ENCODE measurements at places on chromosomes 5 and 9. TPM values are rescaled to one million over a fixed set of nuclear protein-coding genes. Genes with fewer than 3 reads are reported as not detected.

LRRC70 gene
- 0.58 TPM for total RNA-seq

ACTBL2 gene
- not detected for total RNA-seq

PRLR gene
- total RNA-seq: not detected

FAT2 gene
- total RNA-seq: not detected

PCDHA12 gene
- total RNA-seq: not detected

FAM151B gene
- total RNA-seq: 0.63 TPM

RUSC2 gene
- 6.5 TPM for total RNA-seq

- DNase-seq: no peak
These were observed 11.9 kb downstream of the CMBL start for GRCh38 chr5:10295619-10296326.

GRCh38 chr5:147805030-147805454 is 22.5 kb upstream of the JAKMIP2 start:
- DNase-seq: peak; percentile 10

DNA sequence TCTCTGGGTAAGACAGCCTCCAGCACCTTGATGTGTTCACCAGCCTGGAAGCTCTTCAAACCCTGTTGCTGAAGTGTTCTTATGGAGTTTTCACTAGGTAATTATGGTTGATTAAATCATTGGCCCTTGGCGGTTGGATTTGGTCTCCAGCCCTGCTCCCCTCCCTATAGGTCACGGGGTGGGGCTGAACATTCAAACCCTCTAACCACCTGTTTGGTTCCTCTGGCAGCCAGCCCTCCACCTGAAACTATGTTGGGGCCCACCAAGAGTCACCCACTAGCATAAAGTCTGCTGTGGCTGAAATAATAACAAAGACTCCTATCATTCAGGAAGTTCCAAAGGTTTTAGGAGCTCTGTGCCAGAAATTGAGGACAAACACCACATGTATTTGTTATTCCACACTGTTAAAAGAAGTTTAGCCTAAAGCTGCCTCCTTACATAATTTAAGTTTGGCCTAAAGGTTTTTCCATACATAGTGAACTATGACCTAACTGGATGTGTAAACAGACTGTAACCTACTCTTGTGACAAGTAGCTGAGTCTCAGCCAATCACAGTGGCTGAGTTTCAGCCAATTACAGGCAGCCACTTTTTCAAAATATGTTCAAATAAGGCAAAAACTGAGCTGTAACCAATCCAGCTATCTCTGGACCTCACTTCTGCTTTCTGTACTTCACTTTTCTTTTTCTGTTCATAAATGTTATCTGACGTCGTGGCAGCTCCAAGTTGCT is 34.8 kb downstream of the TMEM252 start:
- no peak for DNase-seq

DNA sequence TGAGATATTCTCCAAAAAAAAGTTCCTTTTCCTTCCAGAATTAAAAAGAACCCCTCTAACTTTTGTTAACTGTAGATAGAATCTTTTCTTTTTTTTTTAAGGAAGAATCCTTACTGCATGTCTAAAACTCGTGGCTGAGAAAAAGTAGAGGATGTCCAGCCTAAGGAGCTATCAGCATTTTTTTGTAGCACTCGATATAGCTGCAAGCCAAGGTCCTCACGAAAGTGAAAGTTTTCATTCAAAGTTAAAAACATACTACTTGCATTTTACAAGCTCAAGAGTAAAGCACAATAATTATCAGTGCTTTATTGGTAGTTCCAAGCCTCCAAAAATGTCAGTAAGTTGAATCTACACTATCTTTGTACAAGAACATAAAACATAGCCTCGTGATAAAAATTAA is 28.7 kb upstream of the ZSWIM6 start:
- no peak for DNase-seq

- DNase-seq: no peak
These were observed 7.2 kb downstream of the ERGIC1 start for GRCh38 chr5:172841256-172841655.

GRCh38 chr5:135398160-135398854 is 724 bp downstream of the MACROH2A1 start:
- peak; percentile 75 for DNase-seq

DNA sequence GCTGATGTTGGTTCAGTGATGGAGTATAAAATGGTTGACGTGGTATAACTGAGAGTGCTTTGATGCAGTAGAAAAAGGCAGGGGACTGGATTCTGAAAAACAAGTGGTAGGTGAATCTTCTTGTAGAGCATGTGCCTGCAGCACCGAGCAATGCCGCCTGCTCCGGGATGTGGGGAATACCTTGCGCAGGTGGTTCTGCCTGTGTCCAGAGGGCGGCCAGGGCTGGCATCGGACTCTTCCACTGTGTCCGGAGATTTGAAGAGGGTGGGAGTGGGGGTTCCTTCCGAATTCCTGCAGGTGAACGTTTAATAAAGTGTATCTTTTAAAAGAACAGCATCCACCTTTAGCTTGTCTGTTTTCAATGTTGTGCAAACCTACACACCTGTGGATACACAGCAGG is 238.0 kb downstream of the FANCC start:
- no peak for DNase-seq

DNA sequence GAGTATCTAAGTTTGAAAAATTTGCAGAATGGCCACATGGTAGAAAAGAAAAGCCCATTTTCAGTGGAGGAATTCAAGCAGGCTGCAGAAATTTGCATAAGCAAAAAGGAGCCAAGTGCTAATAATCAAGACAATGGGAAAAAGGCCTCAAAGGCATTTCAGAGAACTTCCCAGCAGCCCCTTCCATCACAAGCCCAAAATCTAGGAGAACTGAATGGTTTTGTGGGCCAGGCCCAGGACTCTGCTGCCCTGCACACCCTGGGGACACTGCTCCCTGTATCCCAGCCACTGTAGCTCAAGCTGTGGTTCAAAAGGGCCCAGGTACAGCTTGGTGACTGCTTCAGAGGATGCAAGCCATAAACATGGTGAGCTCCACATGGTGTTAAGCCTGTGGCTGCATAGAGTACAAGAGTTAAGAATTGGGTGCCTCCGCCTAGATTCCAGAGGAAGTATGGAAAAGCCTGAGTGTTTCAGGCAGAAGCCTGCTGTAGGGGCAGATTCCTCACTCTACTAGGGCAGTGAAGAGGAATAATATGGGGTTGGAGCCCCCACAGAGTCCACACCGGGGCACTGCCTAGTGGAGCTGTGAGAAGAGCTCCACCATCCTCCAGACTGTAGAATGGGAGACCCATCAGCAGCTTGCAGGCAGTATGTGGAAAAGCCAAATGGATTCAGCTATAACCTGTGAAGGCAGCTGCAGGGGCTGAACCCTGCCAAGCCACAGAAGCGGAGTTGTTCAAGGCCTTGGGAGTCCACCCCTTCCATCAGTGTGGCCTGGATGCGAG is 720.7 kb upstream of the CTNND2 start:
- DNase-seq: no peak

GRCh38 chr5:14035859-14036503 is 91.5 kb upstream of the DNAH5 start:
- DNase-seq: no peak

DNA sequence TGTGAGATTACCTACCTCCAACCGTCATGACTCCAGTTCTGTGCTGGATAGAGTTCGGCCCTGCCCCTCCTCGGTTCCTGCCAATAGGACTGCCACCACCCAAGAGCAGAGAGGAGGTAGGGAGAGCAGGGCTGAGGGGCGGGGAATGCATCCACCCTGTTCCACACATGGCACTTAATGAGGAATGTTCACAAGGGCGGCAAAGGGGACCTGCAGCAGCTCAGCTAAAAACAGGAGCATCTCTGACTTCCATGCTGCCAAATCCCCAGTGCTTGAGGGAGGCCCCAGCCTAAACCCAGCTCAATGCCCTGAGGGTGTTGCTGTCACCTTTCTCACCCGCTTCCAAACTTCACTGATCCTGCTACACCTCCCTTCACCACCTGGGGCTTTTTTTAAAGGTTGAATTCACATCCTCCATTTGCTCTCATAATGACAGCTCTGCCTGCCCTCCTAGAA is 7.8 kb upstream of the DELE1 start:
- DNase-seq: no peak

DNA sequence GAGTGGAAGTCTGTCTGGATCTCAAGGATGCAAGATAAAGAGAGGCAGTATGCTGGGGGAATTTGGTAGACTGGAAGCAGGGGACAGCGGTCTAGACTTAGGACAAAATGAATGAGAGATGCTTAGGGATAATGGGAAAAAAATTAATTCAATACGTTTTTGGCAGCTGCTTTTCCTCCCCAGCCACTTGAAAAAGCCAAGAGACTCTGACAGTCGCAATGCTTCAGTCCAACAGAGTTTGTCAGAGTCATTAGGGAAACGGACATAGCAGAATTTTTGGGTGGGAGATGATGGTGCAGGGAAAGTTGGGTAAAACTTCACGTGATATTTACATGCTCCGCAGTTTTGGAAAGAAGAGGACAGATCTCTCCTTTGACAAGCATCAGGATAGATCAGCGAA is 129.7 kb downstream of the GOLPH3 start:
- no peak for DNase-seq

- no peak for DNase-seq
These were observed 145.4 kb downstream of the KCTD16 start for GRCh38 chr5:144315994-144316634.

- no peak for DNase-seq
These were observed 219.5 kb downstream of the TMEM161B start for GRCh38 chr5:88049156-88049555.

Measured in activated CD4-positive, alpha-beta T cell treated with anti-CD3 and anti-CD28 coated beads for 36 hours (primary cell).